ENCODE measurements at places on chromosomes 2 and 18. TPM values are rescaled to one million over a fixed set of nuclear protein-coding genes. Genes with fewer than 3 reads are reported as not detected.

The RESP18 gene
- total RNA-seq, result not detected

DNA sequence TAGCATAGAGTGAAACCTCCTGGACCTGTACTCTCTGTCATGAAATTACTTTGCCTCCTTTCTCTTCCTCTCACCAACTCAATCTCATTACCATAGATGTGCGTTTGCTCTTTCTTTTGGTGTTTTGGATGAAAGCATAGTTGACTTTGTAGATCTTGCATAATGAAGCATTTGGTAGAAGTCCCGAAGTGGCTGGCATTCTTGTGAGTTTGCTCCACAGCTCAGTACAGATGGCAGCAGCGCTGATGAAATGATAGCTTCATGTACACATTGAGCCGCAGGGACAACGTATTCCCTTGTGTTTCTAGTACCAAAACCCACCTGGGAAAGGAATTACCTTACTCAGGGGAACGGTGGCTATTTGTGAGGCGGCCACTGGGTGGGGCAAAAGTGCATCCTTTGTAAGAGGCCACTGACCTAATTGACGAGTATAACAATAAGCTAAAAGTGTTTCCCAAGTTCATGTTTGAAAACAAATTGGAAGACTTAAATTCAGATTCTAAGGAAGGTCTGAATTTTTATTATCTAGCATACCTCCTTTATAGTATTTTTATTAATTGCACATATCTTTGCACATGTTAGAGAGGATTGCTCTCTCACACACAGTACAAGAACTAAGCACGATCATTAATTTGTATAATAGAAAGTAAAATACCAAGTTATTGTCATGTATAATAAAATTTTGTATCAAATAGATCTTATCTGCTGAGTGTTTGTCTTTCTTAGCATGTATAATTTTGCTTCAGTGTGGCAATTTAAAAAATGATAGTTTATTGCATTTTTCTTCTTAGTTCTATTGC is 25.4 kb upstream of the CDH7 start:
- DNase-seq, result no peak

DNA sequence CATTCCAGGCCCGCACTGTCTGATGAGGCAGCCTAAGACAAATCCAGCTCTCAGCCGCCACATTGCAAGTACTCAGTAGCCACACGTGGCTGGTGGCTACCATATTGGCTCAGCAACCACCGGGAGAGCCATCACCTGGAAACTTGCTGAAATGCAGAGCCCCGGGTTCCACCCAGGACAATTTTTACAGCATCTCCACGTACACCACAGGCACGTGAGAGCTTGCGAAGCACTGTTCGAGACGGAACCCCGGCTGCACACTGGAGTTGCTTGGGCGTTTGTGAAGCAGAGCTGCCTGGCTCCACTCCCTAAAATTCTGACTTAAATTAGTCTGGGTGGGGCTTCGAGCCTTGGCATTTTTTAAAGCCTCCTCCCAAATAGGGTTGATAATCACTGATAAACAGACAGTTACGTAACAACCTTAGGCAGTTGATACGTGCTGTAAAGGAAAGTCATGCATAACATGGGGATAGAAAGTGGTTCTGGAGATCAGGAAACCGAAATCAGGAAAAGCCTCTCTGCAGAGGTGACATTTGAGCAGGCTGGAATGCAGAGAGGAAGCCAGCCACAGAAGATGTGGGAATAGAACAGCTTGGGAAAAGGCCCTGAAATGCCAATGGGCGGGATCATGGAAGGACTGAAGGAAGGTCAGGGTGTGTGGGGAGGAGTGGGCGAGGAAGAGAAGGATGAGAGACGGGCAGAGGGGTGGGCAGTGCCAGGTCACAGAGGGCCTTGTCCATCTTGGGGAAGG is 6.2 kb downstream of the ASAP2 start:
- no peak for DNase-seq

The IL36G gene
- not detected for total RNA-seq

The LRATD1 gene
- not detected for total RNA-seq
